ENCODE measurements at places on chromosomes 7 and 10.

DNA sequence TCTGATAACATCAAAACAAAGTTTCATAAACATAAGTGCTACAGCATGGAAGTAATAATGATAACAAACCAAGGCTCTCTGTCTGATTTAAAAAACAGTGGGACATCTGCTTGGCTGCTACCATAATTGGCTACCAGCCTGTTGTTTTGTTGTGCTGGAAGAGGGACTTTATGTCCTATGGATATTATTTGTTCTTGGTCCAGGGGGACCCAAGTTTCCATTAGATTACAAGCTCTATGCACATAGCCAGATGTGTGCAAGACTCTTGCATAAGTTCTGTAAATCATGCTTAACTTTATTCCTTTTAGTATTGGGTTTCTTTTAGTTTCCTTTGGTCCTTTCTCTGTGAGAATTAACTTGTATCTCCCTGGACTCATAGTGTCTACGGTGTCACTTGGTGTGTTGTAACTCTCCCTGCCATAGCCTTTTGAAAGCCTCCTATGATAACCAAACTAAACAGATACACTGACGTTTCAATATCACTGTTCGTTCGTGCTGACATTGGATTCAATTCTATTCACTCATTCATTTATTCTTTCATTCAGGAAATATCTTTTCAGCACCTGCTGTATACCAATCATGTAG is 41.4 kb upstream of the CD36 start:
- no peak for DNase-seq

- no peak for DNase-seq
Observed at GRCh38 chr10:5730766-5731165, 46.1 kb downstream of the TASOR2 start.

GRCh38 chr7:92158660-92159575 is 20.0 kb downstream of the LRRD1 start:
- DNase-seq: no peak

DNA sequence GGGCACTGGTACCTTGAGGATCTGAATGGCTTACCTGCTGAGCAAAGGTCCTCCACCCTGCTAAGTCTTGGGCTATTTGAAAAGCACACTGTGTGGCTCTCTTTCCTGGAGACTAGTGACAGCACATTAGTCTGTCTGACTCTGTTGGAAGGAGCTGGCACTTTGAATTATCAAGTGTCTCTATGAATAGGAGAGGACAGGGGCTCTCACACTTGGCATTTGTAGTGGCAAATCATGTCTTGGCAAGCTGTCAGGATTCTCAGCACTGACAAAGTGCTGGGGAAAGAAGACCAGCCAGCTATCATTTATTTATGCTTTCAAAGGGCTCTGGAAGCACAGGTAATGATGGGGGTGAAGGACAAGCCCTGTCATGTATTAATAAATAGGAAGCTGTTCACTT is 62.8 kb downstream of the MTPN start:
- DNase-seq: no peak

- no peak for DNase-seq
Observed at GRCh38 chr10:30059209-30060107, at the start of gene JCAD. TSS of gene JCAD (minus strand) at chr10:30059586. CDS start at chr10:30047812, 11,774 bp downstream.

DNA sequence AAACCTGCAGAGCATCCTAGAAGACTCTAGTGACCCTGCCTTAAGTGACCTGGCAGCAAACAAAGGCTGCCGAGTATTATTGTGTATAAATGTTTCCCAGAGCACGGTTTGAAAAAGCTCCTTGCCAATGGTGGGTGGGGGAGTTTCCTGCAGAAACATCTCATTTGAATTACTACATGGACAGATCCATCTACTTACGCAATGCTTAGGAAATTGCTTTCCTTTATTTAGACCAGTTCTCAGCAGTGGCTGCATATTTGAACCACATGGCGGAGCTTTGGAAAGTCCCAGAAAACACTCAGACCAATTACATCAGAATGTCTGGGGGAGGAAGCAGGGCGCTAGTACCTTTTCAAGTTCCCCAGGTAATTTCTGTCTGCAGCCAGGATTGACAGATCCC is 560.9 kb downstream of the SDK1 start:
- no peak for DNase-seq

- no peak for DNase-seq
Observed at GRCh38 chr10:110421512-110422138, 76.1 kb upstream of the DUSP5 start.

GRCh38 chr7:41481353-41481752 is 221.5 kb downstream of the INHBA start:
- DNase-seq: no peak

- DNase-seq: no peak
Observed at GRCh38 chr7:2734084-2734686, 46.2 kb downstream of the AMZ1 start.

DNA sequence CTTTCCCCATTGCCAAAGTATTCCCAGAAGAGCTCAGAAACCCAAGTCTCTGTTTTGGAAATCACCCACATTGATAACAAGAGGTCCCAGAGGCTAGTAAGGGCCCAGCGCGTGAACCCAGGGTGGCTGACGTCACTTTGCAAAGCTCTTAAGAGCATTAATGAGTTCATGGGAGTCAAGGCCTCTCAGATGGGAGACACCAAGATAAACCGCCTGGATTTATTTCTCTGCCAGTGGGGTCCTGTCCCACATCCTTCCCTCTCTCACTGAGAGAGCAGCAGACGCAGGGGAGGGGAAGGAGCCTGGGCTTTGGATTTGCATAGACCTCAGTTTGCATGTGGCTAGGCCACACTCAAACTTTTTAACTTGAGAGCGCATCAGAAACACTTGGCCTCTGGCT is 184.8 kb upstream of the PDE1C start:
- no peak for DNase-seq

- DNase-seq: no peak
Observed at GRCh38 chr10:124318811-124319210, 99.9 kb downstream of the OAT start.

DNA sequence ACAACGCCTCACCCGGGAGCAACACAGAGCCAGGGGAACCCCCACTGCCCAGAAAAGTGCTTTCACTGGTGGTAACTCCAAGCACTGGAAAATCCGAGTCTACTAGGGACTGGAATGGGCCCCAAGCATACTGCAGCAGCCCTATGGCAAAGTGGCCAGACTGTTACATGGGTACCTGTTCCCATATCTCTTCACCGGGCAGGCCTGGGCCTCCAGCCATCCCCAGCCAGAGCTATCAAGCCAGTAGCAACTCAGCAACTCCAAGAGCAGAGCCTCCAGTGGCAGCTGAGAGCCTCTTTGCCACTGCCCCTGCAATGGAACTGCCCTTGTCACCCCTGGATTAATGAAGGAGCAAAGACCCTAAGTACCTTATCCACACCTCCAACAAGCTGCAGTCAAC is 73.5 kb downstream of the HBP1 start:
- no peak for DNase-seq

DNA sequence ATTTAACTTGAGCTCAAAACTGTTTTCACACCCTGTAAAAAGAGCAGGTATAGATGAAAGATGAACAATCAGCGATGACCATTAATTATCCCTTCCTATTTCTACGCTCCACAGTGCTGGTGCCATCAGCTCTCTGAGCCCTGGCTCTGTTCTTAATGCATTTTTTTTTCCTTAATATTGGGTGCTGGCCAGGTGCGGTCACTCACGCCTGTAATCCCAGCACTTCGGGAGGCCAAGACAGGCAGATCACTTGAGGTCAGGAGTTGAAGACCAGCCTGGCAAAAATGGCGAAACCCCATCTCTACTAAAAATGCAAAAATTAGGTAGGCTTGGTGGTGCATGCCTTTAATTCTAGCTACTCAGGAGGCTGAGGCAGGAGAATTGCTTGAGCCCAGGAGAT is 4.2 kb downstream of the STEAP4 start:
- DNase-seq: no peak

DNA sequence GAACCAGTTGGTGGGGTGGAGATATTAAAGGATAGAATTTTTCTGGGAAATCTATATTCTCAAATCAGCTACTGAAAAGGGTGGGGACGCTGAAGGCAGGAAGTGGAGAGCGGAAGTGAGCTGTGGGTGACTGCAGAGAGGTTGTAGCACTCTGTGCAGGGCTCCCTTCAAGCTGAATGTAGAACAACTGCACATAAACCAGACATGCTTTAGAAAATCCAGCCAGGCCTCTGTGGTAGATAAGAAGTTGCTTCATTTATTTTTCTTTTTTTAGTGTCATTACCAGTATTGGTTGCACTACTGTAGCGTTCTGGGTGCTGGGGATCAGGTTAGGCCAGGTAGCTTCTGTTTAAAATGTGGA is 127.8 kb downstream of the CELF2 start:
- DNase-seq: no peak

DNA sequence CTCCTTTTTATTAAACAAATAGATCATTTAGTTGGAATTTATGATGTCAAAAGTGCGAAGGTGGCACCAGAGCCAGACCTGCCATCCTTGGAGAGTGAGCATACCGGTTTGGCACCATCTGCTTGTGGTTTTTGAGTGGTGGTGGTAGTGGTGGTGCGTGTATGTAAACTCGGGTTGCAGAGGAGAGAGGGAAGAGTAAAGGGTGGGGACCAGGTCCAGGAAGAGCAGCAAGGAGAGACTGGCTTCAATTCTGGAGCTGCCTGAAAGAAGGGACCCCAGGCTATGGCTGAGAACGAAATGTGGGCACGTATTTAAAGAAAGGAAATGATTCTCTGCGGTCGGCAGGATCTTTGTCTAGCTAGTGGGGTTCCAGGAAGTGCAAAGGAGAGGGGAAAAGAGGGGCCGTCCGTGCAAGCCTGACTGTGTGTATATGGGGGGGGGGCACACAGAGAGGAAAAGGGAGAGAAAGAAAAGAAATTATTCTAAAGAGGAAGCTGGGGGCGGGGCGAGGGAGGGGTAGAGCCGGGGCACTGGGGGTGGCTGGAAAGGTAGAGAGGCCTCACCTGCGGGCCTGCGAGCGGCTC is 448 bp upstream of the GOLGA7B start:
- DNase-seq: no peak

GRCh38 chr10:661597-662222 is 27.8 kb downstream of the DIP2C start:
- DNase-seq: no peak

DNA sequence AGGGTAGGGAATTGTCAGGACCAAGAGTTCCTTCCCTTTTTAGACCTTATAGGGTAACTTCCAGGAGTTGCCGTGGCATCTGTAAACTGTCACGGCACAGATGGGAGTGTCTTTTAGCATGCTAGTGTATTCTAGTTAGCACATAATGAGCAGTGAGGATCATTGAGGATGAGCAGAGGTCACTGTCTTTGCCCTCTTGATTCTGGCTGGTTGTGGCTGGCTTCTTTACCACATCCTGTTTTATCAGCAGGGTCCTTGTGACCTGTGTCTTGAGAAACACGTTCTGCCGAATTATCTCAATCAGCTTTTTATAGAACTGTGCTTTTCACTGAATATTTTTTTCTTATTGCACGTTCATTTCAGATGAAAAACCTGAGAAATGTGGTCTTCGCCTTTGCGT is 41.5 kb downstream of the MINPP1 start:
- DNase-seq: no peak

DNA sequence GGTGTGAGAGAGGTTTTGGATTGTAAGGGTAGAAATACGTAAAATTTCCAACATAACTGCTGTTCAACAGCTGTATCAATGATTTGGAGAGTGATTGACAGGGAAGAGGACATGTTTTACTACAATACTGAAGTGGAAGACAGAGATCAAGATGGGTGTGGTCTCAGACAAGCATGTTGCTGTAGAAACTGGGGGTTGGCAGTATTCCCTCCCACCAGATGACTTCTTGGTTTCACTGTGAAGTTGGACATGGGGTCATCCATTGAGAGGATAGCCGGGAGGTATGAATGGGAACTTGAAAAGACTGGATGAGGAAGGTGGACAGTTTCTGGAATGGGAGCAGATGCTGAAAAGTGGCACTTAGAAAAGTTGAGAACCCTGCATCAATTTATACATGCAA is 95.3 kb upstream of the HDAC9 start:
- DNase-seq: no peak

DNA sequence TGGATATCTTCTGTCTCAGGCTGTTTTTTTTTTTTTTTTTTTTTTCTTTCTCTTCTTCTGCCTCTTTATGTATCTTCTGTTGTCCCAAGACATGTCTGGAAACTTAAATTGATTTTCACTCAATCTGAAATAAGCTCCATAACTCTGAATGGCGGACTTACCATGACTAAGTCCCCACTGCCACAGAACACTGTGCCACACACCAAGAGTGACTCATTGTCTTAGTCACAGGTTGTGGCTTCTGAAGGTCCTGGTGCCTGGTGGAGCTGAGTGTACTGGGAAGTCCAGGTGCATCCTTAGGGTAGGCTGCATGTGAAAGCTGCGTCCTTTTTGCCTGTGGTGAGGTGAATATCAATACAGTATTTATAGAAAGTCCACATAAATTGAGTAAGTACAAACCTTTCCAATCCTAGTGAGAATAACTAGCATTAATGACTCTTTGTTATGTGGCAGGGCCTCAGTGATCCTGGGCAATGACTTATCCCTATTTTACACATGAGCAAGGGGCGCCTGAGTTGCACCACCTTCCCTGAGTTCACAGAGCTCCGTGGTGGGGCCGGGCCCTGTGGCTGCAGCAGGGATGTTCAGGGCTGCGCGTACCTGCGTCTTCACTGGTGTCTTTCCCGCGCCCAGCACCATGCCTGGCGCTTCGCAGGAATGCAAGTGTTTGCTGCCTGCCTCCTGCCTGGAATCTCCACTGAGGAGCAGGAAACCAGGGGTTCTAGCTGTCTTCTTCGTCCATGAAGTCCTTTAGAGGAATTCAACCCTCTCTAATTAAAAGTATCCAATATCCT is 4.3 kb downstream of the PFKP start:
- DNase-seq: no peak

DNA sequence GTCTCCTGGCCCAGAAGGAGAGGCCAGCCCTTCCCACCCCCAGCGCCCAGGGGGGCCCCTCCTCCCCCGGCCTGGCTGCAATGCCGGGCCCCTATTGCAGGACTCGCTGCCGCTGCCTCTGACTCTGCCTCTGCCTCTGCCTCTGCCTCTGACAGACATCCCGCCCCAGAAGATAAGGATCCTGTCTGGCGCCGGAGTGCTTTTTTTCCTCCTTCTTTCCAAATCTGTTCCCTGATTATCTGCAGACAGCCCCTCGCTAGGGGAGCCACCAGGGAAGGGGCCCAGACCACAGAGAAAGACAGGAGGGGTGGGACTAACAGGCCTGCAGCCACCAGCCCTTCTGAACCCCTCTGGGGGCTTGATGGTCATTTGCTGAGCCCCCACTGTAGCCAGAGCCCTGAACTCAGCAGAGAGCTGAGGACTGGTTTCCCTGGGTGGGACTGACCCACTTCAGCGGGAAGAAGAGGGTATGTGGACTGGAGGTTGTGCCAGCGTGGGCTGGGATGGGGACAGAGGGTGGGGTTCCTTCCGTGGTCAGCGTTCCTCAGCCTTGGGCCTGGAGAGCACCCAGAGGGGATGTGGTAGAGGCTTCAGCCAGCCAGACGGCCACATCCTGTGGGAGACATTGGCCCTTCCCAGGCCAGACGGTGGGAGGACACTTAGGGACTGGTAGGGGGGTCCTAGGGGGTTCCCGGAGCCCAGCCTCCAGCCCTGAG is 22.8 kb downstream of the UNC5B start:
- DNase-seq: no peak

Measured in esophagus squamous epithelium (tissue), 5 donors.